Jurkat, Clone E6-1 (cell line): ENCODE measurements at places on chromosomes 7 and 10.

GRCh38 chr10:15259136-15259535 lies 90.6 kb upstream of the NMT2 start:
- no peak for DNase-seq

- DNase-seq, result peak; percentile 59
These were observed 28.6 kb downstream of the PDSS1 start for GRCh38 chr10:26725837-26726727.

DNA sequence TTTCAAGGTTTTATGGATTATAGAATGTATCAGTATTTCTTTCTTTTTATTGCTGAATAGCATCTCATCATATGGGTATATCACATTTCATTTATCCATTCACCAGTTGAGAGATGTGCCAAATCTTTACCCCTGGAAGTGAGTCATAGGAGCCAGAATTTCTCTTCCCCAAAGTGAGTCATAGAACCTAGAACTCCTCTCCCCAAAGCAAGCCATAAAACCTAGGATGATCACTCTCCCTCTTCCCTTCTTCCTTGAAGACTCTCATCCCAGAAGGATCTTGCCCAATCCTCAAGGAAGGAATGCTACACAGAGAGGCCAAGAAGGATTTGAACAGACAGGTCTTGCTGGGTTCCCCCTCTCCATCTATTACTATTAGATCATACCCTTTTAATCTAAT lies 199.9 kb downstream of the EVX1 start:
- DNase-seq, result no peak

DNA sequence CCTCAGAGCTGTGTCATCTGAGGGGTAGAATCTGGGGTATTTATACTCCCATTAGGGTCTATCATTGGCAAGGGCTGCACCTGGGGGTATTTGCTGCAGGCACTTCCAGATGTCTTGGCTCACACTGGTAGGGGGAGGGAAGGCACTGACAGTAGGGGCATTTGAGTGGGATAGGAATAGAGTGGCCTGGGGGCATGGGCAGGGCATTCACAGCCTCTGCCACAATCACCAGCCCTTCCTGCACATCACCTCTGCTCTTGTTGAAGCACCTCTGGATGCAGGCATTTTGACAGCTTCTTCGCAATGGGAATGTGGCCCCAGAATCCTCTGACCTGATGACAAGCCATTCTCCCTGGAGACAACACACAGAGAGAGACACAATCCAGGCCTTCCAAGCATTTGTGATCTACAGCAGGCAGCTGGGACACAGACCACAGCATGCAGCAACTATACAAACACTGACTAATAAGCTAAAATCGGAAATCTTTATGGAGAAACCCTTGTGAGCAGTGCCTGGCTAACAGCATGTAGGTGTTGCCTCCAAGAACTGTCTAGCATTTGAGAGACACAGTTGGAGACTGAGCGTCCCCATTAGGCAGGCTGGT lies 178.5 kb downstream of the KCNMA1 start:
- no peak for DNase-seq

- no peak for DNase-seq
These were observed 178.4 kb downstream of the NSUN6 start for GRCh38 chr10:18472977-18473376.

GRCh38 chr7:27064159-27064558 lies 31.6 kb downstream of the HOXA1 start:
- DNase-seq, result no peak

DNA sequence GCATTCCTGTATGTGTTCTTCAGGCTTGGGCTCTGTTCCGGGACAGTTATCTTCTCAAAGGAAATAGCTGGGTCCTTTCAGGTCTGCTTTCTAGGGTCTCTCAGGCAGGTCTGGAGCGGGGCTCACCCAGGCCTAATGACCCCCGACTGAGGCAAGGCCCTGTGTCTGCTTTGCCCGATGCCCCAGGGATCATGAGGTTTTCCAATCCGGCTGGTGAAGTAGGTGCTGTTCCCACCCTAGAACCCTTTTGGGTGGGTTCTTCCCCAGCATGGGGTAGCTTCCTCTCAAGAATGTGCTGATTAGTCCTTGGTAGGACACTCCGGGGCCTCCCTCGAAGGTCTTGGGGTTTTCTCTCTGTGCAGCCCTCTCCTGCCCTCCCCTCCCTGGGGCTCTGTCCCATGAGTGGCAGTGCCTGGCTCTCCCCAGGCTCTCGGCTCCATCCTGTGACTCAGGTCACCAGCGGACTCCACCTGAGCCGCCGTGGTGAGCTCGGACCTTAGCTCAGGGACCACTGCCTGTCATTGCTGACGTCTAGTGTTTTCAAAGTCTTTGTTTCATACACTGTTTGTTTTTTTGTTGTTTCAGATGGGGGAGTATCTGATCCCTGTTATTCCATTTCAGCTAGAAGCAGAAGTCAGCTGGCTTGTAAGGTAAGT lies 71.0 kb upstream of the NKX6-2 start:
- no peak for DNase-seq

GRCh38 chr7:80967071-80967916 lies 48.4 kb upstream of the SEMA3C start:
- DNase-seq, result no peak

DNA sequence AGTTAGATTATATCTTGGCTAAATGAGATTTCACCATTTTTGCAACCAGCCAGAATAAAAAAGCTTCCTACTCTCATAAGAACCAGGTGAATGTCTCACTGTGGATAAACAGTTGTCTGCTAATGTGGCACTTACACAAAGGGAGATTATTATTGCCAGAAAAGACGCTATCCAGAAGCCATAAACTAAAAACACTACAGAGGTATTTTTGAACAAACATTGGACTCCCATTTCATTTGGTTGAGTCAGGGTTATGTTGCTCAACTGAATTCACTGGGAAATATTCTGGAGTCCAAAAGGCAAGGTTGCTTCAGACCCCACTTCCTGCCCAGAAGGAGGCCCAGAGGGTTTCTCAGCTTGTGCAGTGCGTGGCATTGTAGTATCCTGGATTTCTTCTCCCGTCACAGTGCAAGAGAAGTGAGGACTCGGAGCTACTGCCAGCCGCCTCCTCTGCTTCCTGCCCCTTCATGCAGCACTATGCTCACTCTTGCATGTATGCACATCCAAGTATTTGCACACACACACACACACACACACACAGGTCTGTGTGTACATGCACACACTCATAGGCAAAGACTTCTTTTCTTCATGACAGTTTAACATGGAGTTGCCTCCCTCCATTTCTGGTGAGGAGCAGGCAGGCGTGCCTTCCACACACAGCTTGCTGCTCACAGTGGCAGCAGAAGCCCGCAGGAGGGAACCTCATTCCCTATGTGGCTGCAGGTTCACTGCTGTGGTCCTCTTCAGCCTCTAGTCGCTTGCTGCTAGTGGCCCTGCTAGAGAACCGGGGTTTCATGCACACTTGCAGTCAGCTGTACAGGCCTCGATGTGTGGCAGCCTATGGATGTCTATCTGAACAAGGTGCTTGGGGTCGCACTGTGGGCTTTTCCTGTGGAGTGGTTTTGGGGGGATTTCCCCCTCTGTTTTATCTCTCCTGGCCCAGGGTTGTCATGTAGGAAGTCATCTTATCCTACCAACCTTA lies 10.1 kb downstream of the DENND10 start:
- no peak for DNase-seq

- no peak for DNase-seq
These were observed 5.8 kb downstream of the IDE start for GRCh38 chr10:92567952-92568600.

- DNase-seq, result no peak
These were observed 812.8 kb downstream of the LRMDA start for GRCh38 chr10:76244061-76244686.

DNA sequence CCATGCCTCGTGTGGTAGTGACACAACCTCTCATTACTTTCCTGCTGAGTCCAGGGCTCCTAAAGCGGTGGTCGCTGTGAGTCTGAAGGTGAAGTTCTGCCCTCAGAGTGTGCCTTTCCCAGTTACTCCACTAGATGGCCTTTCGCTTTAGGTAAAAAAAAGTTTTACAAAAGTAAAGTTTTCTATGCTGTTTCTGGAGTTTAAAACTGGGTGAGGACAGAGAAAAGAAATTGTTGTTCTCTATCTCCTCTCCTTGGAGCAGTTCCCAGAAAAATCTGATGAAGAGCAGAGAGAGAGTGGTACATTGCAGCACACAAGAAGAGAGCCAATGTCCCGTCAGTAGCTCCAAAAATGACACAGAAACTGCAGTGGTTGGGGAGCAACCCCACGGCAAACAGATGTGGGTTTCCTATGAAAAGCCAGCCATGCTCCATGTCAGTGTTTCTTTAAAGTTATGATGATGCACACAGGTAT lies 257.1 kb downstream of the GLI3 start:
- DNase-seq, result no peak

GRCh38 chr10:15461353-15462108 lies 90.4 kb upstream of the FAM171A1 start:
- no peak for DNase-seq

GRCh38 chr7:47502240-47502877 lies 79.6 kb downstream of the TNS3 start:
- DNase-seq, result no peak

DNA sequence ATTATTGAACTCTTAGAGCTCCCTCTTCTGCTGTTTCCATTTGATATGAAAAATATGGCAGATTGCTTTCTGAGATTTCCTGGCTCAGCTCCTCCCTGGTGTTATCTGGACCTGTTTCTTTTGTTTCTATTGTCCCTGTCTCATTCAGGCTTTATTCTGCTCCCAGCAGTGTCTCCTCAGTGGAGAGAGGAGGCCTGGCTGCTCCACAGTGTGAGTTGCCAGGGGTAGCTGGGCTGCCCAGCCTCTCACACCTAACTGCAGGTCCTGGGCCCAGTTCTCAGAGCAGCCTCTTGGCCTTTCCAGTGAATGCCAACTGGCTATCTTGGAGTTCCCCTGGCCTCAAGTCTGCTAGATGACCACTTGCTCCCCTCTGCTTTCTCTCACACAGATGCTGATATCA lies 127.0 kb downstream of the VPS41 start:
- no peak for DNase-seq

GRCh38 chr10:4686644-4686996 lies 139.4 kb upstream of the AKR1E2 start:
- DNase-seq, result no peak

GRCh38 chr7:40983111-40983510 lies 719.8 kb downstream of the INHBA start:
- no peak for DNase-seq

DNA sequence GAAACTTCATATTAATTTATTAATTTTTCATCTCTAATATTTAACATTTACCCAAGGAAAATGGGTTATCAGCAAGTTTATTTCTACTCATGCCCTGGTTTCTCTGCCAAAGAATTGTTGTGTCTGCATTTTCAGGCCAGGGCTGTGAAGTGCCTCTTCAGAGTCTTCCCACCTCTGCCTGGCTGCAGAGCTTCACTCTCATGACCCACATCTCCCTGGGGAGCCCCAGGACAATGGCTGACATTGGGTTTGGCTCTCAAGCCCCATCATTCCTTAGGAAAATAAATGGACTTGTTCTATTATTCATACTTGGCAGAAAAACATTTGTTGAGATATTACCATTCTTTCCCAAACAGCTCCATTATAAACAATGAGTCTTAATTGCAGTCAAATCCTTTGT lies 30.3 kb downstream of the CACNA2D1 start:
- DNase-seq, result no peak

- no peak for DNase-seq
These were observed 38.6 kb downstream of the TRIL start for GRCh38 chr7:28919510-28919909.

GRCh38 chr7:105020926-105021325 lies 6.9 kb downstream of the KMT2E start:
- no peak for DNase-seq

DNA sequence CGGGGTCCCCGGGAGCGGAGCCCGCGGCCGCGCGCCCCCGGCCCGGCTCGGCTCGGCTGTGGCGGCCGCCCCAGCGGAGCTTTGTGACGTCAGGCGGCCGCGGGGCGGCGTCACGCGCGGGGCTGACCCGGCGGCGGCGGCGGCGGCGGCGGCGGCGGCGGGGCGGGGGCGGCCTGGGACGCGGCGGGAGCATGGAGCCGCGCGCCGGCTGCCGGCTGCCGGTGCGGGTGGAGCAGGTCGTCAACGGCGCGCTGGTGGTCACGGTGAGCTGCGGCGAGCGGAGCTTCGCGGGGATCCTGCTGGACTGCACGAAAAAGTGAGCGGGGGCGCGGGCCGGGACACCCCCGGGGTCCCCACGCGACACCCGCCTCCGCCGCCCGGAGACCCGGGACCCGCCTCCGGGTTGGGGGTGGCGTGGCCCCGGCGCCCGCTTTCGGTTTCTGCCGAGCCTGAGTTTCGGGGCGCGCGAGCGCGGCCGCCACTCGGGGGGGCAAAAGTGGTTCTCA lies at the start of gene PWWP2B:
PWWP2B (plus strand) TSS at position 165 of the 506 bp plus-strand sequence; CDS start at position 192, 27 bp downstream.
- DNase-seq, result no peak

DNA sequence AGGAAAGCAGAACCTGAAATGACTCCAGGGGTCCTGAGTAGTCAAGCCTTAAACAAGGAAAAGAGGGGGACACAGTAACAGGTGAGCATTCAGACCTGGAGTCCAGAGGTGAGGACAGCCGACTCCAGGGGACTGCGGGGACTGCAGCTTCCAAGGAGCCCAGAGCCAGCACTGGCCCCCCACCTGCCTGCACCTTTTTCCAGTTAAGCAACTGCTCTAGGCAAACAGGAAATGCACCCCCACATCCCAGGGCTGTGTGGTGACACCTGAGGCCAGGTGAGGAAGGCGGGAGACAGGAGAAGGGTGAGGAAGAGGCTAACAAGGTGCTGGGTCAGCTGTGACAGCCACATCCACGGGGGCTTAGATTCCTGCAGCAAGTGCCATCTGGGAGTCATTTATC lies 20.1 kb upstream of the EN2 start:
- DNase-seq, result no peak

- no peak for DNase-seq
These were observed 3.2 kb downstream of the MRPL43 start for GRCh38 chr10:100983868-100984671.

- DNase-seq, result no peak
These were observed 32.4 kb upstream of the KMT2E start for GRCh38 chr7:104981672-104982037.

GRCh38 chr7:77940647-77941046 lies 142.1 kb downstream of the PHTF2 start:
- DNase-seq, result peak; percentile 25

DNA sequence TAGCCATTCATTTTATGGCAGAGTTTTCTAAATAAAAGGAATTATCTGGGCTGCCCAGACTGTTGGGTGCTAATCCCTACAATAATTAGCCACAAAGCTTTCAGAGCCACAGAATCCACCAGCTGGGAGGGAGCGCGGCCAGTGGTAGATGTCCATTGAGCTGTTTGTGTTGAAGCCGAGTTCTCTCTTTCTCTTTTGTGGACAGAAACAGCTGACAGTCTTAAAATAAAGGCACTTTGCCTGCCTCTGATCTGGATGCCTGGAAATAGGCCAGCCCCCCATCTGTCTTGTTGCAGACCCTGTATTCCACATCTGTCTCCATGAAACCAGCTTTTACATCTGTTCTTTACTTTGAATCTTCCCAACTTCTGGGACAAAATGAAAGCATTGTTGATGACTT lies 66.1 kb downstream of the MTPN start:
- no peak for DNase-seq
